Stimulated activated CD8-positive, alpha-beta memory T cell treated with anti-CD3 and anti-CD28 coated beads, Interleukin-7, amount 100 ng/mL, for 4 hours (primary cell): ENCODE measurements at places on chromosomes 12 and 14.

DNA sequence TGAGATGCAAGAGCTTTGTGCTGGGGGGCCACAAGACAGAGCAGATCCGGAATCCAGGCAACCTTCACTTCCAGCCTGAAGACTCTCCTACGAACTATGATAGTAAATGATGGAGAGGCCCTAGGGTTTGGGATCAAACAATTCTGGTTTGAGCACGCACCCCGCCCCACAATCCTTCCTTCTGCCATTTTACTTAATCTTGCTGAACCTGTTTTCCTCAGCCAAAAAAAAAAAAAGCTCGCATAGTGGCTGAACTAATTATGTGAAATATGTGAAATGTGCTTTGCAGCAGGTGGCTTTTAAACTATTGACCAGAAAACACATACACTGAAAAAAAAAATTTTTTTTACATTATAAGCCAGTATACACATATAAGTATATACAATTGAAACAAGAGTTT is 667 bp upstream of the ITFG2 start:
- no peak for DNase-seq

- no peak for DNase-seq
These were observed 55.1 kb downstream of the CMAS start for GRCh38 chr12:22100958-22101748.

- DNase-seq, result no peak
These were observed 35.3 kb upstream of the RTRAF start for GRCh38 chr14:51954031-51954430.

- no peak for DNase-seq
These were observed 327.7 kb downstream of the RMST start for GRCh38 chr12:97790281-97790680.

- DNase-seq, result peak; percentile 55
These were observed 14.4 kb upstream of the CD27 start for GRCh38 chr12:6430124-6430989.

GRCh38 chr12:121452340-121452984 is 52.5 kb downstream of the RNF34 start:
- DNase-seq, result no peak

GRCh38 chr14:23441076-23441475 is 5.6 kb upstream of the MYH7 start:
- DNase-seq, result no peak
